ENCODE measurements at places on chromosomes 1 and 21.

- DNase-seq, result no peak
Measured at GRCh38 chr1:147109762-147110161, 62.5 kb downstream of the PRKAB2 start.

GRCh38 chr1:3020263-3020909, 881 bp upstream of the ACTRT2 start:
- DNase-seq, result no peak

DNA sequence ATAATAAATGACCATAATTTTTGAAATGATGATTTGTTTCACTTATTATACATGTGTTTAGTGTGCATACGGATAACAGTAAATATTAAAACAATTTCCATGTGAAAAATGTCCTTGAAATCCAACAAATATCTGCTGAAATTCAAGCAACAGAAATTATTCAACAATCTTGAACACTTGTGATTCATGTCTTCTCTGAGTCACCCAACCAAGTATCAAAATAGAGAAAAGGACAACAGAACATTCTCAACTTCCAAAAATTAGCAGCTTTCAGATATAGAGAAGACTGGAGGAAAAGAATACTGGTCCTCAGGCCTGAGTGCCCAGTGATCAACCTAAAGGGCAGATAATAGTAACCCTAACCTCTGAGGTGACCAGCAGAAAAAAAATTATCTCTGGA, 90.8 kb downstream of the VAV3 start:
- no peak for DNase-seq

GRCh38 chr21:34881421-34881820, 167.7 kb downstream of the RUNX1 start:
- no peak for DNase-seq

DNA sequence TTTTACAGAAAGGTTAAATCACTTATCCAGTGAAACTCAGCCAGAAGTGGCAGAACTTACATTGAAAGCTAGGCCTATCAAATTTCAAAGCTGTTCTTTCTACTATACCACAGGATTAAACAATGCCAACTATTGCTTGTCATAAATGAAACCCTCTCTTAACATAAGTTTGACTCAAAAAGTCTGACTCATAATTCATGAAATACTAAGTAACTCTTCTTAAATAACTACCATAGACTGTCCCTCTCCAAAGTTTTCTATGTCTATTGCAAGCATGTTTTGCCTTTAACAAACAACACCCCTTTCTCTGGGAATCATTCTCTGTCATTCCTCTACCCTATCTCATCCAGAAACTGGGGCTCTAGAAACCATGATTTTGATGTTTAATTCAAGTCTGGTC, 109.5 kb upstream of the UBE2U start:
- DNase-seq, result no peak

DNA sequence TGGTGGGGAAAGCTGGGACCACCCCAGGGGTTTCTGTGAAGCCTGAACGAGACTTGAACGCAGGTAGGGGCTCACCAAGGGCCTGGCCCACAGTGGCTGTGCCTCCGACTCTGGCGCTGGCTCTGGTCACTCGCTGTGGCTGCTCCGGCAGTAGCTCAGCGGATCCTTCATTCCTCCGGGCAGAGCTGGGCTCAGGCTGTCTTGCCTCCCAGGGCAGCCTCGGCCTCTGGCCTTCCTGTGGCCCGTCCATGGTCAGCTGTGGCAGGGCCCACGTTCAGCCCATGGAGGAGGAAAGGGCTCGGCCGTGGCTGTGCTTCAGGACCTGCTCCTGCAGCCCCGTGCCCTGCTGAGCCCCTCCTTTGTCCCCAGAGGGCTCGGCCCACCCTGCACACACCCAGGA, 162.9 kb upstream of the C1orf174 start:
- DNase-seq, result no peak

GRCh38 chr1:183417772-183418491, at the start of gene NMNAT2:
TSS of gene NMNAT2 (minus strand) at chr1:183418380. CDS start at chr1:183418267, 113 bp downstream.
- no peak for DNase-seq

GRCh38 chr1:173862769-173863223, 5.0 kb downstream of the GAS5 start:
- no peak for DNase-seq

Data from stimulated activated CD4-positive, alpha-beta T cell treated with anti-CD3 and anti-CD28 coated beads, TNF-alpha, amount 100 ng/mL, for 1 hour (primary cell).